ENCODE measurements at places on chromosomes 1 and 21. TPM values are rescaled to one million over a fixed set of nuclear protein-coding genes. Genes with fewer than 3 reads are reported as not detected.

- DNase-seq: no peak
Observed at GRCh38 chr1:210301615-210302000, 27.1 kb upstream of the HHAT start.

GRCh38 chr1:211965108-211965805 is 70.1 kb downstream of the INTS7 start:
- no peak for DNase-seq

Gene HMGN2
- 201 TPM for total RNA-seq

GRCh38 chr1:20184997-20185833 is 681 bp upstream of the UBXN10 start:
- DNase-seq: no peak

GRCh38 chr1:113871597-113872113 is at the start of gene PTPN22:
Gene PTPN22, minus strand, starts transcription at chr1:113871712.
- DNase-seq: peak; percentile 27
